Panc1 (cell line): ENCODE measurements at places on chromosomes 7 and 10.

DNA sequence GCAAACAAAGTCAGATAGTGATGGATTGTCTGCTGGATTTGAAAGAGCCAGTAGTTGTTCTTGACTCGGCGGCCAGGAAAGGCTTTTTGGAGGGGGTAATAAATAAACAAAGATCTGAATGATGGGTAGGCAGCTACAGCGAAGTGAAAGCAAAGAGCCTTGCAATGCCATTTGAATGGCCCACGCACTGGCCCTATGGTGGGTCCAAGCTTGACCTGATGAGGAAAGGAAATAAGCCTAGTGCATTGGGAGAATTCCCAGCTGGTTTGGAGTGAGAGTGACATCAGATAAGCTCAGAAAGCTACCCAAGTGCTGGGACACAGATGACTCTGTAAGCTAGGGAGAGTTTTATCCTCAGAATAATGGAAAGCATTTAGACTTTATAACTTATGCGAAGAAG, 365.2 kb downstream of the PLXDC2 start:
- DNase-seq, result no peak

DNA sequence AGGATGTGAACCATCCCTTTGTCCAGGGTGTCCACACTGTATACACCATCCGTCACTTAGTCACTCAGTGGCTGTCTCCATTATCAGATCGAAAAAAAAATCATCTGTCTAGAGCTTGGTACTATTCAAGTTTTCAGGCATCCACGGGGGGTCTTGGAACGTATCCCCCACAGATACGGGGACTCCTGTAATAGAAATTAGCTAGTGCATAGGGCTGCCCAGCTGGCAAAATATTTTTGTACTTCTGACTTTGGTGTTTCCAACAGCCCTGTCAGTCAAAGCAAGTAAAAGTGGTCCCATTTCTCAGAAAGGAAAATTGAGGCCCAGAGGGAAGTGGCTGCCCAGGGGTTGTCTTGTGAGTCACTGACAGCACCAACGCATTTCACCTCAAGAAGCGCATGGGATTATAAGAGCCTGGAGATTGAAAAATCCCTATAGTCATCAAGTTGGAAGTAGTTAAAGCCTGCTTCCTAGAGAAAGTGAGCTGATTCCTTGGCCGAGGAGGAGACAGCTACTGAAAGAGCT, 52.1 kb upstream of the SLC29A3 start:
- no peak for DNase-seq

- no peak for DNase-seq
Observed at GRCh38 chr10:132560241-132560731, 22.7 kb downstream of the INPP5A start.

DNA sequence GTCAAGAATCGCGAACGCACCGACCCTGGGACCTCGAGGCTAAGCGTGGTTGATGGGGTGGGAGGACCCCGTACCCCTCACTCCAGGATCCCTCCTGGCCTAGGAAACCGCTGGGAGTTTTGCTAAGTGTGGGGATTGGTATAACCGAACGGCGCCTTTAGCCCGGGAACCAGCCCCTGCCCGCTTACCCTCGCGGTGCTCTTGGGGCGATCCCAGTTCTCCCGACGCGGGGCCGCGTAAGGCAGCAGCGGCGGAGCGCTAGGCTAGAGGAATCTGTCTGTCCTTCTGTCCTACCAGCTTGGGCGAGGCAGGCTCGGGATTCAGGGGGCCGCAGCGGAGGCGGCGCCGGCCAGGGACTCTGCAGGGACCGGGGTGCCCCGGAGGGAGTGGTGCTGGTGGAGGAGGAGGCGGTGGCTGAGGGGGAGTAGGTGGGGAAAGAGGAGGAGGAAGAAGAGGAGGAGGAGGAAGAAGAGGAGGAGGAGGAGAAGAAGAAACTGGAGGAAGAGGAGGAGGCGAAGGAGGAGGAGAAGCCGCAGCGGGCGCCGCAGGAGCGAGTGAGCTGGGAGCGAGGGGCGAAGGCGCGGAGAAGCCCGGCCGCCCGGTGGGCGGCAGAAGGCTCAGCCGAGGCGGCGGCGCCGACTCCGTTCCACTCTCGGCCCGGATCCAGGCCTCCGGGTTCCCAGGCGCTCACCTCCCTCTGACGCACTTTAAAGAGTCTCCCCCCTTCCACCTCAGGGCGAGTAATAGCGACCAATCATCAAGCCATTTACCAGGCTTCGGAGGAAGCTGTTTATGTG, 439 bp upstream of the EMX2 start:
- DNase-seq, result no peak

DNA sequence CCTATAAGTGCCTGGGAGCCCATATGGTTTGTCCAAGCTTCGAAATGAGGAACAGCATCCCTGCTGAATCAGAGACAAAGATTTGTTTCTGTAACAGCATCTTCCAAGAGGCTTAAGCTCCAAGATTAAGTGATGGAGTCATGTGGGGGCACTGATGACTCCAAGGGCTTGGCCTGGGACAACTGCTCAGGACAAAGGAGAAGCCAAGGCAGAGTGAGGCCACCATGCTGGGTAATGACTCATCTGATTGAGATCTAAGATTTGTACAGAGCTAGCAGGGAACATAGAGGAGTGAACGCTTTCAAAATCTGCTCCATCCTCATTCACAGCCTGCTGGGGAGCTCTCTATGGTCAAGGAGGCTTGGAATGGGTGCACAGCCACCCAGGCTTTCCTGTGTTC, 49.3 kb downstream of the C10orf120 start:
- no peak for DNase-seq

GRCh38 chr10:56360583-56360966, 484 bp downstream of the ZWINT start:
- DNase-seq, result no peak

- no peak for DNase-seq
Observed at GRCh38 chr7:46649876-46650275, 728.8 kb upstream of the IGFBP3 start.

GRCh38 chr7:20440472-20441105, 109.9 kb downstream of the ITGB8 start:
- DNase-seq, result peak; percentile 10

DNA sequence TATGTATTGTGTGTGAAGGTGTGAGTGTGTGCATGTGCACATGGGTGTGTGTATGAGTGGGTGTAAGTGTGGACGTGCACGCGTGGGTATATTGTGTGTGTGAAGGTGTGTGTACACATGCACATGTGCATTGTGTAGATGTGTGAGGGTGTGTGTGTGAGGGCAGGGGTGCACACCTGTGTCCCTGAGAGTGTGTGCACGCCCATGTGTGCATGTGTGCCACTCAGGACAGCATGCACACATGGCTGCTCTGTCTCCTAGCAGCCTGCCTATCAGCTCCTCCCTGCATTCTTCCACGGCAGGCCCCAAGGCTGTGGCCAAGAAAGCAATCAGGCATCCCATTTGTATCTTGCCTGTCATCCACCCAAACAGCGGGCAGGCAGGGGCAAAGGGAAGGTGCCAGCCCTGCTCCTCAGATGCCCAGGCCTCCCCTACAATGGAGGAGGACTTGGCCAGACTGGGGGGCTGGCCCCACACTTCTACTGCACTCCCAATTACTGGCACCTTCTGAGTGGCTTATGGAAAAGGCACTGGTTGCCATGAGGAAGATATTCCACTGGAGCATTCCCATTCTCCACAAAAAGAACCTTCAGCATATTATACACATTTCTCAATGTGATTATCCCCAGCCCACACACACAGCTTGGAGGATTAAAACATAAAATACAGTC, 380.4 kb upstream of the ZMIZ1 start:
- DNase-seq, result no peak
